Erythroblast (primary cell): ENCODE measurements at places on chromosomes 1 and 21.

GRCh38 chr1:153799016-153799415 is 23.8 kb downstream of the SLC27A3 start:
- no peak for DNase-seq

GRCh38 chr1:110746644-110747259 is 72.0 kb upstream of the KCNA3 start:
- peak; percentile 50 for DNase-seq

DNA sequence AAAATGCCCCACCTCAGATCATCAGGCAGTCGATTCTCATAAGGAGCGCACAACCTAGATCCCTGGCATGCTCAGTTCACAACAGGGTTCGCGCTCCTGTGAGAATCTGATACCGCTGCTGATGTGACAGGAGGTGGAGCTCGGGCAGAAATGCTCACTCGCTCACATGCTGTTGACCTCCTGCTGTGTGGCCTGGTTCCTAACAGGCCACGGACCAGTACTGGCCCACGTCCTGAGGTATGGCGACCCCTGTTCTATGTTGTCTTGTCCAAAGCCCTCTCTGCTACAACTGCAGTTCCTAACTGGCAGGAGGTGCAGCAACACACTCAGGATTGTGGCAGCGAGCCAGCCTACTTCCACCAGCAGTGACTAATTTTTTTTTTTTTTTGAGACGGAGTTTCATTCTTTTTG is 70.6 kb downstream of the CLSTN1 start:
- DNase-seq = no peak

DNA sequence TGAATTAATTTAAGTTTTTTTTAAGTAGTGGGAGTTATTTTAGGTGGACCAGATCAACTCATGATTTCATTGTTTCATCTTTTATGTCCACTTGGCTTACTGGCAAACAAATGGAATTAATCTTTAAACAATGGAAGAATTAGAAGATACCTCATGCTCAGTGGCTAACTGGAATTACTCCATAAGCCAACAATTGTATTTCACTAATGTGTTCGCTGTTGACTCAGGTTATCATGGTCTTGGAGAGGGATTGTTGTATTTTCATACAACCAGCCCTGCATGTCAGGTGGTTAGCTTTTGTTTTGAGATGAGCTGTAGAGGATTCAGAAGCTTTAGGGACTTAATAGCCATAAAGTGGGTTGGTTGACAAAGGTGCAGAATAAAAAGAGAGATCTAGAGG is 57.2 kb upstream of the HMCN1 start:
- no peak for DNase-seq

GRCh38 chr1:31666263-31666963 is 21.7 kb upstream of the PEF1 start:
- DNase-seq = no peak

DNA sequence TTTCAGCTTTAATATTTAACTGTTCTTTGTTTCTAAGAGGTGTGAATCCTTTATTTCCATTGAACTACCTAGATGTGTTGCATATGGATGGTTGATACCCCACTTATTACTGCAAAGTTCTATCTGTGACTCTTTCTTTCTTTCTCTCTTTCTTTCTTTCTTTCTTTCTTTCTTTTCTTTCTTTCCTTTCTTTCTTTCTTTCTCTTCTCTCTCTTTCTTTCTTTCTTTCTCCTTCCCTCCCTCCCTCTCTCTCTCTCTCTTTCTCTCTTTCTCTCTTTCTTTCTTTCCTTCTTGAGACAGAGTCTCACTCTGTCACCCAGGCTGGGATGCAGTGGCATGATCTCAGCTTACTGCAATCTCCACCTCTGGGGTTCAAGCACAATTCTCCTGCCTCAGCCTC is 34.1 kb downstream of the GABPB2 start:
- DNase-seq = no peak
